ENCODE measurements at places on chromosomes 11 and 22.

GRCh38 chr22:24156141-24156912 lies 25.0 kb upstream of the SUSD2 start:
- DNase-seq, result peak; percentile 73

- no peak for DNase-seq
Observed at GRCh38 chr11:106879029-106879428, 139.2 kb downstream of the GUCY1A2 start.

- DNase-seq, result no peak
Observed at GRCh38 chr11:34793666-34794065, 122.5 kb downstream of the APIP start.

- DNase-seq, result no peak
Observed at GRCh38 chr22:17284888-17285287, 65.7 kb upstream of the ADA2 start.

GRCh38 chr22:23850136-23850611 lies 7.5 kb upstream of the SLC2A11 start:
- DNase-seq, result no peak

- no peak for DNase-seq
Observed at GRCh38 chr11:59368238-59369022, 9.7 kb downstream of the OR5AN1 start.

DNA sequence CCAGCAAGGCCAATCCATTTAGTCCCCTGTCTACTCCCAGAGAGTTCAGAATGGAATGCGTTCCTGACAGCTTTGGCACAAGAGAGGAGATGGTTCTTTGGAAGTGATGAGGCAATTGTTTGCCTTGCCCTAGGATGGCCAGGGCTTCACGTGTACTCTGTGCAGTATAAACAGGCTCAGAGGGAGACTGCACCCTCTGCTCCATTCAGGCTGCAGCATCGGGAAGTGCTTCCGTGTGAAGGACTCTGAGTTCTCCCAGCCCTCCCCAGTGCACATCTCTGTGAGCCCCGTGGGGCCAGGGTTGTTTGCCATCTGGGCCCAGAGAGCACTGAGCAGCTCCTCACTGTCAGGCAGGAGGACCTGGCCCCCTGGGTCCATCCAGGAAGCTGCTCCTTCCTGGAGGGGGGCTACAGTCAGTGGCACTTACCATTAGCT lies 215.3 kb upstream of the TBCEL start:
- no peak for DNase-seq

GRCh38 chr11:14203321-14203720 lies 155.7 kb downstream of the RRAS2 start:
- no peak for DNase-seq

DNA sequence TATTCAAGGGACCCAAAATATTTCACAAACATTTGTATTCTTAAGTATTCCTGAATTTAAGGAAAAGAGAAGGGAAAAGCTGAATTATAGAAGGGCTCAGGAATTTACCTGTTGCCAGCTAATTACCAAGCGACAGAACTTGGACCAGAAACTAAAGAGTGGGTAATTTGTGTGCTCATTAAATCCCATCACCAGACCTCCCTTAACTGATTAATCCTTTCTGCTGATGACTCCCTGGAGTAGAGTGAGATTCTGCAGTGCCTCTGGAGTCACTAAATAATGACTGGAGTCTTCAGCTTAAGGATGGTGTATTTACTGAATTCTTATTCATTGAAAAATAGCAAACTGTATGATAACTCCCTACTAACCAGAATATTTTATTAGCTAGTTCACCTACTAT lies 74.0 kb upstream of the RAB1B start:
- no peak for DNase-seq

- DNase-seq, result no peak
Observed at GRCh38 chr22:11042116-11042515, 4485.9 kb upstream of the OR11H1 start.

- no peak for DNase-seq
Observed at GRCh38 chr11:34653851-34654482, 33.1 kb downstream of the EHF start.

- no peak for DNase-seq
Observed at GRCh38 chr11:62930666-62931065, 9.5 kb upstream of the CHRM1 start.

DNA sequence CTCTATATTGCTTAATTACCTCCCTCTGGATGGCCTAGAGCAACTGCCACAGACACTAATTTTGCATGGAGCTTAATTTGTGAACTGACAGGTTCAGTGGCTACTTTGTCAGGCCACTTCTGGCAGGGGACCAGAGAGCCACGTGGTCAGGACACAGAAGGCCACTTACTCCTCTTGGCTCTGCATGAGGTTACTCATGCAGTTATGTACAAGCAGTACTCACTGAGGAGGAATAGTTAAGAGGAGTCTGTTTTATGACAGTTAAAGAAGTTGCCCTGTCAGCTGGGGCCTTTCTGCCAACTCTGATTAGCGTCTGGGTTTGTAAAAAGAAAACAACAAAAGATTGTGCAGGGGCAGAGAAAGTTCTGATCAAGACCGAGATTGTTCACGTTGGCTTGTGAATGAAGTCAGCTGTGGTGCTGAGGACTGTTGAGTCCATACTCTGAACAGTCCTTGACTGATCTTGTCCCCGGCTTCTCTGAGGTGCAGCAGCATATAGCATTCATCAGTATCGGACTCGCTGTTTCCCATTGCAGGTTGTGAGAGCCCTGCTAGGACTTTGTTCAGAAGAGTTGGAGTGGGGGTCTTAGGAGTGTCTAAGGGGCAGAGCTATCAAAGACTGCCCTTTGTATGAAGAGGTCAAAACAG lies 41.4 kb downstream of the PPFIBP2 start:
- no peak for DNase-seq

DNA sequence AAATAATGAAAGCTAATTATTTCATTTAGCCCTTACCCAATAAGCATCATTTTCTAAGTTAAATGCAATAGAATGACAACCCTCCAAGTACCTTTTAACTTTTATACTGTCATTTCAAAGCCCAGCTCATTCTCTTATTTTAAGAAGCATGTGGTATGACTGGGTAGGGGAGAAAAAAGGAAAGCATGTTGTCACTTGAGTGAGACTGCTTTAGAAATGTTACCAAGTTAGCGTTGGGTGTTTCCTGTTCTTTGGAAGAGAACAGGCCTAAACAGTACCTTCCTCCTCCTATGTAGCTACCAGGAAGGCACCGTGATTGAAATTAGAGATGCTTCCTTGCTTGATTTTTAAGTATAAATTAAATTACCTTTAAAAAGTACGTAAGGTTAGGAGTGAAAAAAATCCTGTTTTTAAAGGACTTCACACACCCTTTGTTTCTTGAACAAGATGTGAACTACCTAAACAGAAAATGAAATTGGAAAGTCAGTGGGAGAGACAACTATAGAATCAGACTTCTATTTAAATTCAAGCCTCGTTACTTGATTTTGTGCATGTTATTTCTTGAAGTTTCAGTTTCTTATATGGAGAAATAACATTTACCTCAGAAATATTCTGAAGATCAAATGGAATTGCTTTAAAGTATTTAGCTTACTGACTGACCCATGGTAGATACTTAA lies 741 bp upstream of the CNTF start:
- DNase-seq, result no peak

- DNase-seq, result no peak
Observed at GRCh38 chr22:29587938-29588699, 7.2 kb upstream of the NIPSNAP1 start.

DNA sequence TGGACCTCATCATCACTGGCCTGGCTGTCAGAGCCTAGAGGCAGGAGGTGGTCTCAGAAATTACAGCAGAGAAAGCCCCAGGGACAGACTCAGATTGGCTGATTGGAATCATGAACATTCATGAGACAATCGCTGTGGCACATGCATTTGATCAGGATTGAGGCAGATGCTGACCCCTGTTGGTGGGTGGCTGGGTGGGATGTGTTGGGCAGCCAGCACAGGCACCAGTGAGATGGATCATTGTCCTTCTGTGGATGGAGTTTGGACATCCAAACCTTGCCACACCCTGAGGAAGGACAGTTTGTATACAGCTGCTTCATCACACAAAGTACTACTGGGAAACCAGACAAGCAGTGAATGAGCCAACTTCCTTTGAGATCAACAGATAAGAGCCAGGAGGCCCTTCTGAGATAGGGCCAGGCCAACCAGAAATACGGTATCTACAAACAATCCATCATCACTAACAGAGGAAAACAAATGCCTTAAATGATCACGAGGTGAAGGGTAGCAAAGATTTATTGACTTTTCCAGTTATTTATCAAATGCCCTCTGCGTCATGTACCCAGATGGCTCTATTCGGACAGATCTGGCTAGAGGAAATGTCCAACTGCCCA lies 17.3 kb downstream of the COMMD9 start:
- DNase-seq, result no peak

DNA sequence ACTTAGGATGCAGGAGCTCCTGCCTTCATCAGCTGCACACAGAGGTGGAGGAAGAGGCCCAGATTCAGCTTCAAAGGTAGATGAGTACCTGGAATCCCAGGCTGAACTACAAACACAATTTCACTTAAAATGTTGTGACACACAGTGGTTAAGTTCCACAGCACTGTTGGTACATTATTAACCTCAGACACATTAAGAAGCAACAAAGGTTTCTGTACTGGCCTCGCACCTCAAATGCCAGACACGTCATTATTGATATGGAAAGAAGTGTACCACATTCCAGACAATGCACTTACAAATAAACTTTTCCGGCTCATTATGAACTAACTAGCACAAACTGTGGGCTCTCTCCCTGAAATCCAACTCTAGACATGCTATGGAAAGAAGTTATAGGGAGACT lies 34.6 kb downstream of the PRDM10 start:
- no peak for DNase-seq

GRCh38 chr11:124101737-124102136 lies 13.5 kb upstream of the VWA5A start:
- no peak for DNase-seq

GRCh38 chr11:14093065-14093464 lies 130.5 kb downstream of the SPON1 start:
- DNase-seq, result no peak

DNA sequence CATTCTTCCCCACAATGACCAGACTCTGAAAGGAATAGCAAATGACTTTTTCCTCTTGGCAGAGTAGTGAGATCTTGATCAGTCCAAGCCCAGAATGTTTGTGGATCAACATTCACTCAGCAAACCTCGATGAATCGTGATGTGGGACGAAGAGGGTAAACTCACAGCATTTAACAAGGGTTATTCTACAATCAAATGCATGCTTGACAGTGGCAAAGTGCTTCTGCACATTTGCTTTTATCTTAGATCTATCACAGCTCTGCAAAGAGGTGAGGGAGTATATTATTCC lies 31.8 kb downstream of the TMPRSS5 start:
- no peak for DNase-seq

GRCh38 chr11:67320011-67320410 lies 16.7 kb downstream of the SSH3 start:
- DNase-seq, result no peak

GRCh38 chr11:64322925-64323260 lies 5.0 kb downstream of the PRDX5 start:
- no peak for DNase-seq

- no peak for DNase-seq
Observed at GRCh38 chr11:11263238-11264005, 89.6 kb downstream of the CSNK2A3 start.
